ENCODE measurements at places on chromosomes 13 and 19.
A peak's percentile ranks its signal among the peaks of the same experiment; 100 is the strongest.

- no peak for DNase-seq
Measured at GRCh38 chr13:102039264-102039663, 362.6 kb downstream of the FGF14 start.

GRCh38 chr19:35294859-35295791 is 3.2 kb downstream of the MAG start:
- DNase-seq = no peak

- DNase-seq = no peak
Measured at GRCh38 chr19:43759515-43759914, 4.8 kb upstream of the SMG9 start.

DNA sequence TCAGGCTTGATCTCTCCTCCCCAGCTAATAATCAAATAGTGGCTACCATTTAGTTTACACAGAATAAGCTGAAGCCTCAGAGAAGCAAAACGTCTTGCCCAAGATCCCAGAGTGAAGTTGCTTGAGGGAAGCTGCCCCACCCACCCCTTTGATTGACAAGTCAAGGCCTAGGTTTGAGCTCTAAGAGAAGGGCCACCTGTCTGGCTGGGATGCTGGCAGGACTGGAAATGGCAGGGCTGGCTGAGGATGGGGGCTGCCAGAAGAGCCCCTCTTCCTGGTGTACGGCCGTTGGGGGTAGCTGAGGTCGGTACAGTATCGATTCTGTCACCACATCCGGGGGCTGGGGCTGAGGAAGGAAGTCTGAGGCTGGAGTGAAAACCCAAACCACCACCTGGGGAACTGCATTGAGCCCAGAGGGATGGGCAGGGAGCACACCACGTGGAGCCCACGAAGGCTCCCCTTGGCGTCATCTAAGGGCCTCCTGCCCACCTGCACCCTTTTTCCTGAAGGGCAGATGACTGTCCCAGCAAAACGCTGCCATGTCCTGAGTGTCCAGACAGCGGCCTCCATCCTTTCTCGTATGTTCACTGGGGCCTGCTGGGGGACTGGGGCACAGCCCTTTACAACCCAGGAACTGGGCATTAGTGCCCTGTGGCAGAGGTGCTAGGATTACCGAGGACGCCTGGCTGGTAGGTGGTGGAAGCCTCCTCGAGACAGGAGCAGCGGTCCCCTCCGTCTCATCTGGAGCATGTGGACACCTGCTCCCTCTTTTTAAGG is 1.4 kb upstream of the PRKD2 start:
- no peak for DNase-seq

- no peak for DNase-seq
Measured at GRCh38 chr13:54989418-54989817, 1960.8 kb downstream of the OLFM4 start.

- DNase-seq = no peak
Measured at GRCh38 chr13:90979059-90979458, 368.4 kb upstream of the MIR17HG start.

- no peak for DNase-seq
Measured at GRCh38 chr13:44271915-44272341, 101.7 kb upstream of the SERP2 start.

GRCh38 chr19:16333001-16333586 is 8.5 kb downstream of the KLF2 start:
- no peak for DNase-seq

DNA sequence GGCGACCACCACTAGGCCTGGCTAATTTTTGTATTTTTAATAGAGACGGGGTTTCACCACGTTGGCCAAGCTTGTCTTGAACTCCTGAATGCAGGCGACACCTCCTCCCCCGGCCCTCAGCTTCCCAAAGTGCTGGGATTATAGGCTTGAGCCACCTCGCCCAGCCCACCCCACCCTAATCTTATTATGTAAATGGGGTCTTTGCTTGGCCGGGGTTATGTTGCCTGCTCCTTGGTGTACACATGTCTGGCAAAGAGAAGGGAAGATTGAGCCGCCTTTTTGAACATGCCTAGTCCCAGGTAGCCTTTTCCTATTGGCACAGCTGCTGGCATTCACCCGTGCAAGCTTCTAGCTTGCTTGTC is 106.8 kb downstream of the KCTD15 start:
- DNase-seq = no peak

- DNase-seq = no peak
Measured at GRCh38 chr13:93290503-93290902, 63.9 kb downstream of the GPC6 start.

DNA sequence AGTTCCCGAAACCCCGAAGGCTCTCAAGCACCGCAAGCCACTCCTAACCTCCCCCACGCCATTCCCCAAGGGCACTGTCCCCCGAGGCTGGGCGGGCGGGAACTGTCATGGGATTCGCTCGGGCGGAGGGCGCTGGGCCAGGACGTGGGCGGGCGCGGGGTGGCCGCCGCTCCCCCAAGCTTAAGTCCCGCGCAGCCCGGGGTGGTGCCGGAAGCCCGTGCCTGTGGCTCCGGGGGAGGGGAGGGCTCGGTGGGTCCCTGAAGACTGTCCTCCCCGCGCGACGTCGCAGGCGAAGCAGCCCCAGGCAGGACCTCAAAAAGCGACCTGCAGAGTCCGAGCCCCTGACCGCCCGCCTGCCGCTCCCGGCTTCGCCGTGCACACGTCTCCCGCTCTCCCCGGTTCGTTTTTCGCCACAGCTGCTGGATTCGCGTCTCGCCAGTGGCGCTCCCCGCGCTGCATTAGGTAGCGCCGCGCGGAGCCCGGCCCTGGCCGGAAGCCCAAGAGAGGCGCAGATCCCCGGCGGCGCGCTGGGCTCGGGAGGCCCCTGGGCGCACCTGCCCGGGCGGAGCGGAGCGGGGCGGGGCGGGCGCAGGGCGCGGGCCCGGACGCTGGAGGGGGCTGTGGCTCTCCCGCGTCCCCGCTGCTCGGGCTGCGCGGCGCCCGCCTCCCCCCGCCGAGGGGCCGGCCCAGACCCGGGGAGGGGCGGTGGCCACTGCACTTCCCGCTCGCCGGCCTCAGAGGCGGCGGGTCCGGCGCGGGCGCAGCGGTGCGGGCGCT is at the start of gene FARP1:
FARP1 (plus strand) TSS at position 715 of the 777 bp plus-strand sequence. CDS start 70,149 bp downstream, outside the sequence.
- DNase-seq = peak; percentile 21

GRCh38 chr19:48925240-48925843 is 8.2 kb upstream of the DHDH start:
- peak; percentile 12 for DNase-seq

DNA sequence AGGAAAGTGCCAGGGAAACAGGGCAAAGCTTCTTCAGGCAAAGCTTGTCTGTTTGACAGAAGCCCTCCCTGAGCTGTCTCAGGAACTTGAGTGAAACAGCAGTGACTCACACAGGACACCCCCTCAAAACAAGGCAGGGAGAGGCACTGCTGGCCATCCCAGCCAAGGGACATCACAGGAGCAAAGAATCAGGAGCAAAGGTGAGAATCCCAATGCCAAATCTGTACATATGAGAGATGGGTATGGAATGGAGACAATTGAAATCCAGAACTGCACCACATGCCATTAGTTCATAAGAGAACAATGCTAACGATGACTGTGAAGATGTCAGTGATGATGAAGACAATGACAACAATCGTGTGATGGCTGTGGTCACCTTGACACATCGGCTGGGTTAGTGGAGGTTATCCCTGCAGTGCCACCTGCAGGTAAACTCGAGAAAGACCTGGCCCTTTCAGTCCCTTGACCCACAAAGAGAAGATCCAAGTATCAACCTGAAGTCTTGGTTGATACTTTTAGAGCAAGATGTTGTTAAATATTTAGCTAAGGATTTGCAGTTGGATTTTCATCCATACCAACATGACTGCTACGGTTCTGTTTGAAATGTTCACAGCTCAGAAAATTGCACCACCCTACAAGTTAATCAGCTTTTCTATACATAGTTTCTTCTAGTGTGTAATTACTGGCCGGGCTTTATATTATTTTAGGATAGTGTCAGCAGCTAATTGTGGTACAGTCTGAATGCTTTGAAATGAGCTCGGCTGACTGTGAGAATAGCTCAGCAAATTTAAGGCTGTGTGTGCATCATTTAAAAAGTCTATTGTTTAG is 42.0 kb upstream of the IPO5 start:
- no peak for DNase-seq

GRCh38 chr13:50378509-50379044 is 363.3 kb downstream of the KCNRG start:
- DNase-seq = no peak

GRCh38 chr19:50959731-50960500 is 7.1 kb upstream of the KLK5 start:
- DNase-seq = no peak

DNA sequence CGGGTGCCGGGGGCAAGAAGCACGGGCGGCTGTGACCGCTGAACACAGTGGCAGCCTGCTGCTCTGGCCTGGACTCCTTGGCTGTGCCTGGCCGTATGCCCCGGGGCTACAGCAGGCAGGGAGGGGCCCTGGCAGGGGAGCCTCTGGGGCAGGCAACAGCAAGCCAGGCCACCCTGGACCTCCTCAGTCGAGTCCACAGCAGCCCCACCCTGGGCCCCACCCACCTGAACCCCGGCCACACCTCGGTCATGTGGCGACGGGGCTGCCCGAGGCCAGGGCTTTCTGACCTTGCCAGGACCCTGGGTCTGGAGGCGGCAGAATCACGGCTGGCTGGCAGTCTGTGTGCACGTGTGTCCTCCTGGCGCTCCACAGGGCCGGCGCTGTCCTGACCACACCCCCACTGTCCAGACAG is 8.7 kb downstream of the CILP2 start:
- no peak for DNase-seq
